ENCODE measurements at places on chromosomes 5 and 9. TPM values are rescaled to one million over a fixed set of nuclear protein-coding genes. Genes with fewer than 3 reads are reported as not detected.

Gene SAXO1
- 0.17 TPM for total RNA-seq

DNA sequence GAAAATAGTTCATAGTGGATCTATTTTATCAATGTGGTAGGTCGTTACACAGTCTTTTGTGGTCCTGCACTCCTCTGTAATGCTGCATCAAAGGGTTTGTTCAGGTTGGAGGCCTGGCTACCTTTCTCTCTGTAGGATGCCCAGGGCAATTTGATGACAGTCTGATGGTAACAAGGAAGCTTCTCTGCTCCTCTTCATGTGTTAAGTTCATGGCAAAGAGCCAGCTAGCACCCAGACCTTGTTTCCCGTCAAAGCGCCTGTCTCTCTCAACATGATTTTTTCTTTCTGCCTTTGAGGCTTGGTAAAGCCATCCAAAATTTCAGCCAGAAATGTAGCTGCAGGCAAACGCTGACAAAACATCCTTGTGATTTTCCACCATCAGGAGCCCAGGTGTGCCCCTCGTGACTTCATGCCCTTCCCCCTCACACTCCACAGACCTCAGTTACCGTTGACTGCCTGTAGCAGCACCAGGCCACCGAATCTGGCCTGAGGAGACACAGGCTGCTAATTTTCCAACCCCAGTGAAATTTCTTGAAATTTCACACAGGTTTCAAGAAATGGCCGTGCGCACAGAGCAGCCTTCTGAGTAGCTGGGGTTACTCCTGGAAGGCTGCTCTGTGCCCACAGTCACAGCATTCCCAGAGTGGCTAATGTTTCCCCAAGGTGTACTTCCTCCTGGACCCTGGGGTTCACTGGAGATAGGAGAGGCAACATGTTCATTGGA is 292.7 kb downstream of the CWC27 start:
- no peaks in the 10 kb centered on the region for H3K4me1 ChIP-seq
- DNase-seq: no peak
- no peak overlapping the region for H3K27ac ChIP-seq
- no peaks in the 10 kb centered on the region for H3K27me3 ChIP-seq
- H3K36me3 ChIP-seq: no peaks in the 10 kb centered on the region

Gene IFNK
- total RNA-seq: not detected

- no peaks in the 10 kb centered on the region for H3K36me3 ChIP-seq
- no peak for DNase-seq
- H3K27me3 ChIP-seq: no peaks in the 10 kb centered on the region
Observed at GRCh38 chr5:158039441-158039840, 180.5 kb upstream of the CLINT1 start.

GRCh38 chr9:129551393-129551973 is 69.4 kb downstream of the C9orf50 start:
- no peaks in the 10 kb centered on the region for H3K36me3 ChIP-seq
- no peak for DNase-seq
- H3K4me1 ChIP-seq: peaks cover 15% of the 10 kb centered on the region
- no peak overlapping the region for H3K27ac ChIP-seq

Gene OTP
- total RNA-seq: not detected

GRCh38 chr9:526904-527591 is 312.4 kb downstream of the DOCK8 start:
- H3K4me3 ChIP-seq: no peak overlapping the region
- peaks cover 1% of the 10 kb centered on the region for H3K4me1 ChIP-seq
- no peaks in the 10 kb centered on the region for H3K27me3 ChIP-seq
- DNase-seq: no peak
- H3K27ac ChIP-seq: no peak overlapping the region
- no peaks in the 10 kb centered on the region for H3K36me3 ChIP-seq

Gene CCNJL
- 3.8 TPM for total RNA-seq

- no peaks in the 10 kb centered on the region for H3K36me3 ChIP-seq
- H3K27me3 ChIP-seq: no peaks in the 10 kb centered on the region
- H3K27ac ChIP-seq: no peak overlapping the region
Observed at GRCh38 chr5:118325931-118326330, 662.4 kb downstream of the DTWD2 start.

DNA sequence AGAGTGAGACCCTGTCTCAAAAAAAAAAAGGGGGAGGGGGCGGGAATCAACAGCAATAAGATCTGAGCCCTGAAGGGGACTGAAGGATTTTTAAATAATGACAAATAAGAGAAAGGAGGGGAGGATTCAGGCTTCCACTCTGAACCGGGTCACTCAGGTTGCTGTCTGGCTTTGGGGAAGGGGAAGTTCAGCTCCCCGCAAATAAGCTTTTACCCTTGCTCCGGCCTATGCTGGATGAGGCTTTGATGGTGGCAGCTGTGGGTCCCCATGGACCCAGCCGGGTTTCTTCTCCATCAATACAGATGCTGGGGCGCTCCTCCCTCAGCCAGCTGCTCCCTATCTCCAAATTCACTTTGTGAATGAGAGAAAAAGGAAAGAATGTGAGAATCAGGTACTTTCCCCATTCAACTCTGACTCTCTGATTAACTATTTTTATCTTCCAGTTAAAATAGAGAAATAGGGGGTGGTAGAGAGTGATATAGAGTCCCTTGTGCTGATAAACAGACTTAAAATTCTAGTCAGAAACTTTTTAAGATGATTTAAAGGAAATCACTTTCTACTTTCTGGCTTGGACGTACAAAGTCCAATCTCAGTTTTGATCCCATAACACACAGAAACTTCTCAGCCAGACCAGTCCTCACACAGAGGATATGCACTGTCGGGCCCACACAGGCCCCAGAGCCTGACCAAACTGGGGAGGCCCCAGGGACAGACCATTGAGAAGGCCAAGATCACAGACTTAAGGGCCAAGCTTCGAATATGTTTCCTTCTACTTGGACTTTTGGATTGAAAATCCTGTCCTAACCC is 39.6 kb downstream of the C5orf15 start:
- H3K4me3 ChIP-seq: no peak overlapping the region
- no peaks in the 10 kb centered on the region for H3K36me3 ChIP-seq
- no peaks in the 10 kb centered on the region for H3K27me3 ChIP-seq
- H3K27ac ChIP-seq: no peak overlapping the region
- DNase-seq: no peak

DNA sequence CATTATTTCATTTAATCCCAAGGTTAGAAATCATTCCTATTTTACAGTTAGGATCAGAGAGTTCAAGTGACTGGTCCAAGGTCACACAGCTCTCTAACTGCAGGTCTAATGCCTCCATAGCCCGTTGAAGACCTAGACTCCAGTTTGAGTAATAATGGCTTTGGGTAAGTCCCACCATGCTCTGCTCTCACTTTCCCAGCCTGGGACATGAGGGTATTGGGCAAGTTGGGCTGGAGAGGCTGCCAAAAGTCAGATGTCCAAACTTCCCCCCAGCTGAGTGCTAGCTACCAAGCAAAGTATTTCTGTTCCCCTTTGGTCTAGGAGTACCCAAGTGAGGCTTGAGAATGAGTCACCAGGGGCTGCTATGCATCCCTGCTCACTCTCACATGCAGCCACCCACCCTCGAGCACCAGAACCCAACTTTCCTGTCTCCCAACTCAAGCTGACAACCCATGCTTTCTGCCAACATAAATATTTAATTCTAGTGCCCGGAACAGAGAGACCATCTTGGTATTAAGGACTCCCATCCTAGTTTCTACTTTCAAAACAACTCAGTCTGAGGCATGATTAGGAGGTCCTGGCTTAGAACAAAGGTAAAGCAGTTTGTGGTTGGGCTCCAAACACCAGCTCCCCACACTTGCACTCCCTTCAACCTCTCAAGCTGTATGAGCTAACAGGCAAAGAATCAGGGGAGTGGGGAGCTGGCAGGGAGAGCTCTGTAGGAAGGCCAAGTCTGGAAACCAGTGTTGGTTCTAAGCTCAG is 236.5 kb upstream of the TRIM32 start:
- H3K36me3 ChIP-seq: no peaks in the 10 kb centered on the region
- no peak overlapping the region for H3K4me3 ChIP-seq
- H3K4me1 ChIP-seq: no peaks in the 10 kb centered on the region
- DNase-seq: no peak

Gene NPR3
- total RNA-seq: 7.2 TPM

DNA sequence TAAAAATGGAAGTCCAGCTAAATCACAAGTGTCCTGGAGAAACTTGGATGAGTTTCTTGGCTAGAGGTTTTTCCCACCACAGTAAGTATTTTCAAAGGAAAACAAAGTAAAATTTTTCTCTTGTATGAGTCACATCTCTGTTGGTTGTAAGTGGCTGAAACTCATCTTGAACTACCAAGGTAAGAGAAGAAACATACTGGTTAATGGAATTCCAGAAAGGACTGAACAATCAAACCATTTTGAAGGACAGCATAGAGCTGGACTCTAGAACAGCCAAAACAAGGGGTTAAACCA is 102.8 kb upstream of the CDKN2B start:
- no peak overlapping the region for H3K4me3 ChIP-seq
- H3K27me3 ChIP-seq: no peaks in the 10 kb centered on the region
- H3K4me1 ChIP-seq: no peaks in the 10 kb centered on the region
- no peak for DNase-seq
- H3K27ac ChIP-seq: no peak overlapping the region

DNA sequence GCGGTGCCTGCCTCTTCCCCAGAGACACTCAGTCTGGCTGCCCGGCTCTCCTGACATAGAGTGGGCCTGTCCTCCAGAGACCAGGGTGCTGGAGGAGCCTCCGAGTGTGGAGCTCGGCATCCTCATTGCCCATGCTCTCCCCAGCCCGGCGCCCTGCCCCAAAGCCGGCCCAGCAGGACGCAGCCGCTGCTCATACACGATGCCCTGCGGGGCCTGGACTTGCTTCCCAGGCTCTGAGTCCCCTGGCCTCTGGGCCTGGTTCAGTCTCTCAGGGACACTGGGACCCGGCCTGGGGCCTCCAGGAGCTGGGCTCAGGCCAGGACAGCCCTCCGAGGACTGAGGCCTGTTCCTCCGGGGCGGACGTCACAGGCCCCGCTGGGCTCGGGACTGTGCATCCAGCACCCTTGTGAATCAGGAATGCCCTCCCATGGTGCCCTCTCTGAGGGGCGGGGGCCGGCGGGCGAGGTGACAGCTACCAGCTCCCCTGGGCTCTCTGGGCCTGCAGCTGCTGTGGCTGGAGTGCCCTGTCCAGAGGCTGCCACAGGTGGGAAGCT is 23.2 kb downstream of the TPPP start:
- no peak overlapping the region for H3K27ac ChIP-seq
- no peak for DNase-seq
- no peaks in the 10 kb centered on the region for H3K27me3 ChIP-seq
- H3K36me3 ChIP-seq: no peaks in the 10 kb centered on the region

GRCh38 chr9:104092192-104092591 is 1.9 kb upstream of the SMC2 start:
- no peaks in the 10 kb centered on the region for H3K36me3 ChIP-seq
- no peak overlapping the region for H3K27ac ChIP-seq
- H3K4me1 ChIP-seq: peaks cover 7% of the 10 kb centered on the region
- H3K27me3 ChIP-seq: no peaks in the 10 kb centered on the region
- H3K4me3 ChIP-seq: no peak overlapping the region

GRCh38 chr9:98806394-98807035 is 955 bp upstream of the GALNT12 start:
- no peak overlapping the region for H3K4me3 ChIP-seq
- peaks cover 3% of the 10 kb centered on the region for H3K4me1 ChIP-seq
- DNase-seq: no peak
- H3K27ac ChIP-seq: no peak overlapping the region

DNA sequence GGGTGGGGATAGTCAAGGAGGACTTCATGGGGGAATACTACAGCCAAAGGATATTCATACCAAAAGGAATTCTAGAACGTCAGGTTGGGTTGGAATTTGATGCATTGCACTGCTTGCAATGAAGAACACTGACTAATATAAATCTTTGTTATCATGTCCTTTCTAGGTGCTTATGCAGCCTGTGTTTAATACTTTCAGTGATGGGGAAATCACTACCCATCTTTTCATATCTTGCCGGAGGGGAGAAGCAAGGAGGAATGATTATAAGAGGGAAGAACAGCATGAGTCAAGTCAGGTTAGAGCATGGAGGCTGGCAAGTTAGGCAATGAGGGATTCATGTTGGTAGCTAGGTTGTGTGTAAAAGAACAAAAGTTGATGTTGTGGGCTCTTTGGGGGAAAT is 5.1 kb upstream of the CCDC69 start:
- DNase-seq: no peak
- no peak overlapping the region for H3K4me3 ChIP-seq
- H3K27me3 ChIP-seq: no peaks in the 10 kb centered on the region
- no peak overlapping the region for H3K27ac ChIP-seq
- no peaks in the 10 kb centered on the region for H3K36me3 ChIP-seq

GRCh38 chr5:10543585-10544040 is 20.3 kb upstream of the ANKRD33B start:
- DNase-seq: no peak
- H3K27ac ChIP-seq: no peak overlapping the region
- H3K27me3 ChIP-seq: no peaks in the 10 kb centered on the region
- no peak overlapping the region for H3K4me3 ChIP-seq

DNA sequence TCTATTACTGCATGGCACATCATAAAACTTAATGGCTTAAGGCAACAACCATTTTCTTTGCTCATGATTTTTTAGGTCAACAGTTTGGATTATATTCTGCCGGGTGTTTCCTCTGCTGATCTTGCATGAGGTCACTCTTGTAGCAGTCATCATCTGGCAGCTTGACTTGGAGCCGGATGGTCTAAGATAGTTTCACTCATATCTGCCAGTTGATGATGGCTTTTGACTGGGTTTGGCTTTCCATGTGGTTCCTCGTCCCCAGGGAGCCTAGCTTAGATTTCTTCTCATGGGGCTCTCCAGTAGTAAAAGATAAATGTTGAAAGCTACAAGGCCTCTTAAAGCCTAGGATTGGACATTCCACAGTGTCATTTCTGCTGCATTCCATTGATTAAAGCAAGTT is 27.4 kb downstream of the LNPEP start:
- no peaks in the 10 kb centered on the region for H3K36me3 ChIP-seq
- H3K4me1 ChIP-seq: peaks cover 7% of the 10 kb centered on the region
- H3K4me3 ChIP-seq: no peak overlapping the region
- no peaks in the 10 kb centered on the region for H3K27me3 ChIP-seq

Gene ANKRD33B
- 2.7 TPM for total RNA-seq

GRCh38 chr9:108751369-108751768 is 104.4 kb downstream of the ACTL7B start:
- no peak for DNase-seq
- no peak overlapping the region for H3K4me3 ChIP-seq
- no peaks in the 10 kb centered on the region for H3K27me3 ChIP-seq
- no peaks in the 10 kb centered on the region for H3K36me3 ChIP-seq

Gene SPATA31E1
- total RNA-seq: not detected

Gene EIF4E1B
- total RNA-seq: not detected

GRCh38 chr5:38905516-38905915 is 59.7 kb downstream of the OSMR start:
- H3K4me1 ChIP-seq: no peaks in the 10 kb centered on the region
- no peak for DNase-seq
- H3K36me3 ChIP-seq: no peaks in the 10 kb centered on the region
- no peak overlapping the region for H3K4me3 ChIP-seq
- no peaks in the 10 kb centered on the region for H3K27me3 ChIP-seq

Gene EXOSC3
- 32.8 TPM for total RNA-seq

GRCh38 chr5:4855036-4855435 is 285.1 kb upstream of the ADAMTS16 start:
- H3K4me3 ChIP-seq: no peak overlapping the region
- no peak for DNase-seq
- H3K4me1 ChIP-seq: no peaks in the 10 kb centered on the region
- H3K27ac ChIP-seq: no peak overlapping the region
- H3K36me3 ChIP-seq: no peaks in the 10 kb centered on the region

- no peak for DNase-seq
- H3K27me3 ChIP-seq: no peaks in the 10 kb centered on the region
- no peak overlapping the region for H3K4me3 ChIP-seq
- no peaks in the 10 kb centered on the region for H3K36me3 ChIP-seq
- H3K27ac ChIP-seq: no peak overlapping the region
Observed at GRCh38 chr9:8205576-8205975, 406.0 kb upstream of the DMAC1 start.

Gene GRIN3A
- total RNA-seq: 0.36 TPM

Data from ovary (tissue), 10 donors.